ENCODE measurements at places on chromosomes 5 and 9.

- DNase-seq: no peak
These were observed 14.4 kb downstream of the SLC25A51 start for GRCh38 chr9:37889536-37889935.

DNA sequence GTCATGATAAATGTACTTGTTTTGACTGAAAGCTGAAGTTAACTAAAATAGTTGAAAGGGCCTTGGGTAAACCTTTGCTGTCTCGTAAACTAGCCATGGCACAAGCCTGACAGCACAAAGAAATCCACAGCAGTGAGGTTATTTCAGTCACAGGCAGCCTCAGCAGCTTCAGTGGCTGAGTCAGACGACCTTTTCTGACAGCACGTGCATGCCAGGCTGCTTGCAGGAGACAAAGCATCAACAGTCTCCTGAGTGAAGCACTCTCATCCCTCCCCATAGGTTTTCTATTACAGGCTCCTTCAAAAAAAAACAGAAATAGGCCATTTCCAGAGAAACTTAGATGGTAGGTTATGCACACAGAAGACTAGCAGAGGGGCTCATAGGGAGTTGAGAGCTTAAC is 34.6 kb downstream of the OXCT1 start:
- no peak for DNase-seq

DNA sequence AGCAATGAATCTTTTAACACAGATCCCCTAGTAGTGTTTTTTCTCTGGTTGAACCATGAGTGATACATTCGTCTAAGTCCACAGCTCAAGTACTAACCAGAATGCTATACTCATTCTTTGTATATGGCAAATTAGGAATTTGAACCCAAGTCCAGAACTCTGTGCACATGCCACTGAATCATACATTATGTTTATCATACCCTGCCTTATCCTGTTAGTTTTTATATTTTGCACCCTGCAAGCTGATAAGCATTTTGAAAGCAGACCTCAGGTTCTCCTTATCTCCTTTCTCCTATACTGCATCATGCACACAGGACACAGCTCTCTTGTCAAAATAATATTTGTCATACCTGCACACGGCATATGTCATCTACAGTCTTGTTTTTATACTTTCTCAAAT is 54.6 kb upstream of the ELL2 start:
- DNase-seq: no peak

- DNase-seq: no peak
These were observed 92.6 kb downstream of the GLIS3 start for GRCh38 chr9:4207123-4207875.

DNA sequence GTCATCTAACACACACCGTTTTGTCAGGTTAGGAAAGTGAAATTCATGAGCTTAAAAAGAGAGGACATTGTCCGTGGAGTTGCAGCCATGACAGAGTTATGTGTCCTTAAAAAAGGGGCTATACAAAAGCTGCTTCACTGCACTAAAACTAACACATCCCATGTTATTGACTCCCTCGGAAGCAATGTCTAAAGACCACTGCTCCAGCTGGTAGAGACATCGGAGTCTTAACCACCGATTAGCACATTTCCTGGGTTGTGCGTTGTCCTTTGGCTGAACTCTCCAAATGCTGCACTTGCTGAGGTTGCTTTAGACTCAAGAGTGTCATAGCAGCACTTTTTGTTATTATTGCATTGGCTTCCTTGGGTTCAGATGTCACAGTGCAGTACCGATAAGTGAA is 128.3 kb upstream of the C9orf72 start:
- DNase-seq: no peak

DNA sequence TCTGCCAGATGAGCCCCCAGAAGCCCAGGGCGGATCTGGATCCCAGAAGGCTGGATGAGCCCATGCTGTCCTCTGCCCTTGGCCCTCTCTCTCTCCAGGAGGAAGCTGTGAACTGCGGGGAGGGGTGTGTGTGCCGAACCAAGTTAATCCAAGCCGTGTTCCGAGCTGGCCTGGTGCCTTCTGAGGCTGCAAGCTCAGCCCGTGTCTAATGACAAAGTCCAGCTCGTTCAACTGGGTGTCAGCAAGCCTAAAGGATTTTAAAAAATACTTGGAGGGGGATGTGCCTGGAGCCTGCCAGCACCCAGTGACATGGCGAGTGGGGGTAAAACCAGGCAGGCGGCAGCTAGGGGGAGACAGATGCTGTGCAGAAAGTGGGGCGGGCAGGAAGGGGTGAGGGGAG is 8.0 kb downstream of the STC2 start:
- DNase-seq: no peak

DNA sequence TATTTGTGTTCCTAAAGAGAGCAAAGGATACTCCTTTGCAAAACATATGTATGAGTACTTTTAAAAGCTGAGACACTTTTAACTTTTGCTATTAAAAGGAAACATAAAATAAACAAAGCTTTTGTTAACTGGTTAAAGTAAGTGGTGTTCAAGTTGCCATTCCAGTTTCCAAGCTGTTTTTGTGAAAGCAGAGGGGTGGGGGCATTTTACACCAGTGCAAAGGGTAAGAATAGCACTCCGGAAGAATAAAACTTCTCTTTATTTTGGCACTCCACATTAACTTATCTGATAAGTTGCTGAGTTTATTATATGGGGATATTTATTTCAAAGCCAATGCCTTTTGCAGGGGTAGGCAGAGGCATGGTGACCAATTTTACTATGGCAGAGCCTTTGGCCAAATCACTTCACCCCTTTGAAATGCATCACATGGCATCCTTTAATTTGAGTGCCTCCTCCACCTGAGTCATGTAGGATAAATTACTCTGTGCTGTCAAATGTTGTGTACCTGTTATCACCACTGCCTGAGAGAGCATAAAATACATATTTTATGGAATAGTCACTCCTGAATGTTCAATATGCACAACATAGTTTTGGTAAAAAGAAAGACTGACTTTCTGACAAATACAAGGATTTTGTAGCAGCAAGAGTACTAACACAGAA is 62.9 kb downstream of the MLLT3 start:
- no peak for DNase-seq

DNA sequence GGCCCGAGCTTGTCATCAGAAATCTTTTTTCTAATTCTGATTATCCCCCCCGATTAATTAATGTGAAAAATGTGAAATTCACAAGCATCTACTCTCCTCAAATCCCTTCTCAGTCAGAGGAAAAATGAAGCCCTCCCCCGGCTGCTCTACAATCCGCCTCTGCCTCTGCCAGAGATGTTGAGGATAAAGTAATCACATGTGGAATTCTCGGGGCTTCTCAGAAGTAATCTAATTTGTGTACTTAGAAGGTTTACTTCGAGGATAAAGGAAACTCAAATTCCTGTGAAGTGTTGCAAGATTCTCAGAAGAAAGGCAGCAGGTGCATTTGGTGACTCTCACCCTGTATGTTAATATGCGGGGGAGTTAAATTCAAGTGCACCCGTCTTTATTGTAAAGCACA is 726.1 kb upstream of the ADAMTS16 start:
- DNase-seq: no peak

GRCh38 chr5:111682121-111682520 is 74.9 kb downstream of the NREP start:
- no peak for DNase-seq

GRCh38 chr5:83955916-83956315 is 235.3 kb upstream of the HAPLN1 start:
- DNase-seq: no peak
